Esophagus squamous epithelium (tissue), 5 donors: ENCODE measurements at places on chromosomes 2 and 18. TPM values are rescaled to one million over a fixed set of nuclear protein-coding genes. Genes with fewer than 3 reads are reported as not detected.

DNA sequence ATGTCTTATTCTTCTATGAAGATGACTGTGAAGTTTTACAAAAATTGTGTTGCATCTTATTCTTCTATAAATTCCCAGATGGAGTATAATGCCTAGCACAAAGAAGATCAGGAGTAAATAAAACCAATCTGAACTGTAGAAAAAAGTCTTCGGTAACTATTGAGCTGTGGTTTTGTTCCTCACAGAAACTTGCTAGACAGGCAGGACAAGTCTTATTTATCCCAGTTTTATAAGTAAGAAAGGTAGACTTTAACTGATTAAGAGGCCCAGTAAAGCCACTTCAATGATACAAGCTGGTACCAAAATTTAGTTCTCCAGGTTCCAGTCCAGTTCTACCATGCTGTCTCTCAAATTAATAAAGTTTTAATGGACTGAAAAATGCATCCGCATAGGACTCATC lies 526.7 kb upstream of the SETBP1 start:
- DNase-seq, result no peak

- DNase-seq, result no peak
Observed at GRCh38 chr18:29154196-29154757, 977.3 kb upstream of the CDH2 start.

GRCh38 chr2:181751266-181752030 lies 71.1 kb upstream of the NEUROD1 start:
- DNase-seq, result no peak

GRCh38 chr18:56108478-56109367 lies 520.7 kb upstream of the TCF4 start:
- DNase-seq, result no peak

DNA sequence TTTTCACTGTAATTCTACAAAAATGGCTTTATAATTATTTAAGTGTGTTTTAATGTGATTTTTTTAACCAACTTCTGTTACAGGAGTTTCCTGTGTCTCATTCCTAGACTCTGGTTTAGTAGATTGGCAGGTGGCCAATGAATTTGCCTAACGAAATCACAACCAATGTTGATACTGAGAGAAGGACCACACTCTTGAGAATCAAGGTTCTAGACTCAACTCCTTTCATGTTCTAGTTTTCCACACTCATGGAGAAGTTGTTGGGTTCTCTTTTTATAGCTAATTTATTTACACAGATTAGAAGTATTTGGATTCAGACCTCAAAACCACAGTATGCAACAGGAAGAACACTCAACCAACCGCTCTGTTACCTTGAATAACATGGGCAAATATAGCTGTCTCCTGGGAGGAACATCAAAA lies 22.6 kb upstream of the USP34 start:
- DNase-seq, result no peak

Gene MOGAT1
- not detected for total RNA-seq
